ENCODE measurements at places on chromosomes 2 and 18.

DNA sequence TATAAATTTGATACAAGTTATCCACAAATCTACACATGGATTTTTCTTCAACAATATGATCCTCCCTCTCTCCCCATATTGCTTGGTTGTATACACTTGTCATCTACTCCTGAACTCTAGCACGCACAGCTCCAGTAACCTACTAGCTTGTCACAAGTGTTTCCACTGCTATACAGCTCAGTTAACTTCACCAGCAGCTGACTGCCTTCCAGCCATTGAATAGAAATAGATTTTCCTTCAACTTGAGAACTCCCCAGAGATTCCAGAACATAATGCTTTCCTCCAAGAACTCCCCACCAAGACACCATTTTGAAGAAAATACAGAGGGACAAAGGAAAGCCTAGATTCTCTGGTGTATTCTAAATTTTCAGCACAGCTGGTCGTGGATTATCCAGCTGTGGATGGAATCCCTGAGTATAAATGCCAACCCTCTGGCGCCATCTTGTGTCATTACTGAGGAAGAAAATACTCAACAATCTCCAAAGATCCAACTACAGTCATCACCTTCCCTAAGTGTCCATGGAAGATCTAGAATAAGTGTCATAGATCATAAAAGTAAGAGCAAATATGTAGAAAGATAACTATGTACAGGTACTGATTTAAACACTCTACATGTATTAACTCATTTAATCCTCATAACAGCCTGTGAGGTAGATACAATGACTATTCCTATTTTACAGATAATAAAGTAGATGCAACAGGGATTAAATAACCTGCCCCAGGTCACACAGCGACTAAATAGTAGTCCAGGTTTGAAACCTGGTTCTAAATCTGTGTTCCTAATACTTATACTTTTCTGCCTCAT is 156.7 kb downstream of the ARHGAP28 start:
- DNase-seq = peak; percentile 6

DNA sequence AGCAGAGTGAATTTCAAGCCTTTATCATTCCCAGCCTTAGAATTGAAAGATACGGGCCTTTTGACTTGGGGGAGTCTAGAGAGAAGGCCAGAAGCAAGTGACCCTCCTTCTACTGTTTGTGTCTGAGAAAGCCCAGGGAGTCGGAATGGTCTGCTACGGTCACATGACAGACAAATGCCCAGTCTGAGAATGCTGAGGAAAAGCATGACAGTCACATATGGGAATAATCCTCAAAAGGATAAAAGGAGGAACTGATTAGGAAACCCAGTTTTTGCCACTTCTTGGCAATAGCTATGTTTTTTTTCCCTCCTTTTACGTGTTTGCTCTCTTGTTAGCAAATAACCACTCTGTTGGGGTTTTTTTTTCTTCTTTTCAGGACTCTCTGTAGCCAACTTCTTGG is 38.1 kb upstream of the HNRNPA3 start:
- DNase-seq = no peak

DNA sequence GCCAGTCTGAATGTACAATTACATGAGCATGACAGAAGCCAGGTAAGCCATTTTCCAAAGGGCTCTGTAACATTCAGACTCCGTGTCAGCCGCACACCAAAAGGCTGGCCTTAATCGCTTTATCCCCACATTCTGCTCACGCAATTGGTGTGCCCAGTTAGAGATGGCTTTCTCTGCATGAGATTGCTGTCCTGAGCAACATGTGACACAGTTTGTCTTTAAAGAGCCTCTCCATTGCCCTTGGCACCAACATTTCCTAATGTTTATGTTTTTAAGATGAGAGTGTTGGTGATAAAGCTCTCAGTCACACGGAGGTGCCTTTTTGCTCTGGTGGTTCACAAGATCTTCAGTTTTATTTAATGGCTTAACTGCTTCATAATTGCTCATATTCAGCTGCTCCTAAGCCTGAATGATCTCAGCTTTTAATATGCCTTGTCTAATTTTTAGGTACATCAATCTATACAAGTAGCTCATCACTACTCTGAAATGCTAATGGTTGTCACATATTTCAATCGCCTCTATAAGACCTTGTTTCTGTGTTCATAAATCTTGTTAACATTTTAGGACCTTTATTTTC is 164.8 kb upstream of the ACVR2A start:
- no peak for DNase-seq

DNA sequence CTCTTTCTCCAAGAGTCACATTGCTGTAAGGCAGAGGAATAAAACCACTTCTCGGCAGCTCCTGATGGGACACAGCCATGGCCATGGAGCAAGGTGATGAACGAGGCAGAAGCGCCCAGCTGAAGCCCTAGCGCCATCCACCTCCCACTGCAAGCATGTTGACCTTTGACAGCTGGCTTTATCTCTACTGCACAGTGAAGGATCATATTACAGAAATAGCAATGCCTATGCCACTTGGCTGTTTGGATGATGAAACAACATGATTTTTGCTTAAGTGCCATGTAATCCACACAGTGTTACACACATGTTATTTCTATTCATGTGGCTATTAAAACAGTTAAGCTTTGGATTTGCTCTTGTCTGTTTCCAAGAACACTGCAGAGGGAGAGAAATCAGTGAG is 167.7 kb downstream of the VAPA start:
- no peak for DNase-seq

DNA sequence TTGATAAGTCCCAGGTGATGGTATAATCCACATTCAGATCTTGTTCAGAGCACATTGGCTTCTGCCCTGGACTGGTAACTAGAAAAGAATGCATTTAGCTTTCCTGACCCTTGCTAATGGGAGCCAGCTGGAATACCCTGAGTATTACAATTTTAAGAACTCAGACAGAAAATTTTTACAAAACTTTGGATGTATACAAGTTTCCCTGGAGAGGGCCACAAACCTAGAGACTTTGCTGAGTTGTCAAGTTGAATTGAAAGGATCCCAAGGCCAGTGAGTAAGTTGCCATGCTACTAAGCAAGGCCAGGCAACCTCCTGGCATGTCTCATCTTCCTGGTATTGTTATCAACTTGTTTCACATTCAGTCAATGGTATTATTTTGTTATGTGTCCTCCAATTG is 20.0 kb upstream of the NABP1 start:
- DNase-seq = no peak

- DNase-seq = no peak
Measured at GRCh38 chr2:45919160-45919650, 267.7 kb downstream of the PRKCE start.

- DNase-seq = no peak
Measured at GRCh38 chr2:84441036-84441435, 18.0 kb downstream of the SUCLG1 start.

GRCh38 chr18:21955757-21956652 is 213.4 kb upstream of the GATA6 start:
- DNase-seq = peak; percentile 54

DNA sequence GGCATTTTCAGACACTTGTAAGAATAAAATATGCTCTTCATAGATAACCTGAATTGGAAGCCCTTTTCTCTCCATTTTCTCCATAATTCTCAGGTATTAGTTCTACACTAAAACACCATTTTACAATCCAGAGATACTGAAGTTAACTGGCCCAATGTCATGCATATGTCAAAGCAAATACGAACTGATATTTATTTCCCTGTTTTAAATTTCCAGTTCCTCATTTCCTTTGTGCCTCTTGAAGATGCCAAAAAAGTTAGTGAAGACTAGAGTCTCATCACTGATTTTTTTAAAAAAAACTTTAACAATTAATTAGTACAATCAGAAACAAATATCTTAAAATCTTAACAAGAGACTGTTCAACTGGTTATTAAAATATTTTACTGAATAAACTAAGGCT is 52.8 kb upstream of the ITGB6 start:
- DNase-seq = no peak

- DNase-seq = no peak
Measured at GRCh38 chr2:108243566-108243965, 3.8 kb downstream of the SULT1C3 start.

DNA sequence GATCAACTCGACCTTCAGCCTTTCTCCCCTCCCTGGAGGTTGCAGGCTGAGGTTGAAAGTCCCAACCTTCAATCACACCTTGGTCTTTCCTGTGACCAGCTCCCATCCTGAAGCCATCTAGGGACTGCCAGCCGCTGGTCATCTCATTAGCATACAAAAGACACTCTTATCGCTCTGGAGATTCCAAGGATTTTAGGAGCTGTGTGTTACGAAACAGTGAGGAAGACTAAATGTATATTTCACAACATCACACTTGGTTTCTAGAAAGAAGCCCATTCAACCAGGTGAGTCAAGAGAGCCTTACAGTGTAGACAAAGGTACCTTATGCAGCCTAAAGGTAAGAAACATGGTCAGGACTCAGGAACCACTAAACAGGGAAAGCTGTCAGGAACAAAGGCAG is 126.4 kb downstream of the SH3BP4 start:
- DNase-seq = no peak

DNA sequence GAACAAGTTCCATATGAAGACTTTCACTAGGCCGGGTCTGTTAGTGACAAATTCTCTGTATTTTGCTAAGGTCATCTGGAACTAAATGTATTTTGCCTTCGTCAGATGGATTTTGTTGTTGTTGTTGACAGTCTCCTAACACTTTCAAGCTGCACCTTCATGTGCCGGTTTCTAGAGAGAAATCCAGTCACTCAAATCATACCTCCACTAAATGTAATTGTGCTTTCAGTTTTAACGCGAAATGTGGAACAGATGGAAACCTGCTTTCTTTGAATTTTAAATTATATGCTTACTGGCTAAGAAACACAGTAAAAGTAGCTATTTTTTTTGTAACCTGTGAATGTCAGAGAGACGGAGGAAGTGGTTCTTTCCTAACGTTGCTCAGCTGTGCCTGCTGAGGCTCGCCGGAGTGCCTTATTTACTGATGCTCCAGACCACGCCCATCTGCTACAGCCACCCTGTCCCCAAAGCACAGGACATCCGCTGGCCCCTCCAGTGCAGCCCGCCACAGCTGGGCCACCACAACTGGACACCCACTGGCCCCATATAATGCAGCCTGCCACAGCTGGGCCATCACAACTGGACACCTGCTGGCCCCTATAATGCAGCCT is 134.7 kb downstream of the PXDN start:
- no peak for DNase-seq

- DNase-seq = no peak
Measured at GRCh38 chr2:205746420-205746785, 64.1 kb downstream of the NRP2 start.

DNA sequence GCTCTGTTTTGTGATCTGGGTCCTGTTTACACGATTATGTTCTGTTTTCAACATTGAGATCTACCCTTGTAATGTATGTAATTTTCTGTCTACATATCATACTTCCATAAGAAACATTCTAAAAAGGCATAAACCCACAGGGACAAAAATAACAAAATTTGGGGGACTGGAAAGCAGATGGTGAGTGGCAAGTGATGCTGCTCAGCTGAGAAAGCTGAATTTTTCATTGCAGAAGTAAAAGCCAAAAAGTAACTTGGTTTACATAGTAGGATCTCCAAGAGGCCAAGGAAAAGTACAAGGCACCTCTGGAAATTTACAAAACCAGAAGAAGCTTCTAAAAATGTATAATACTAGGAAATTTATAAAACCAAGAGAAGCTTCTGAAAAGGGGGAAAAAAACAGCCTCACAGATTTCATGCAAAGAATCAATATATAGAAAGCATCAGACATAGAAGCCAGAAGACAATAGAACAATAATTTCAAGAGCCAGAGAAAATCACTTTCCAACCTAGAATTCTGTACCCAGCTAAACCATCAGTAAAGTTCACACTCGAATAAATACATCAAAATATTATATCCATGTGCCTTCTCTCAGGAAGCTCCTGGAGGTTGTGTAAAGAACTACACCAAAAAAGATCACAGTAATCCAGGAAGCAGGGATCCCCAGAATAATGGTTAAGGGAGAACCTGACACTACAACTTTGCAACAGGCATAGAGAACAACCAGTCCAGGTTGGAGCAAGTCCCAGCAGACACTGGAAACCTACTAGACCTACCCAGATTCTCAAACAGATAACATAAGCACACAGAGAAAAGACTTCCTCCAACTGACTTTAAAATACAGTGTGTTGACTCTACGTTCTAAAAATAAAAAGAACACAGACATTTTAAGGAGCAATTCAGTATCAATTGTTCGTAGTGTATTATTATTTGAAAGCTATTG is 401.7 kb upstream of the HS6ST1 start:
- DNase-seq = no peak

- DNase-seq = no peak
Measured at GRCh38 chr18:69539404-69539803, 138.7 kb downstream of the DOK6 start.

DNA sequence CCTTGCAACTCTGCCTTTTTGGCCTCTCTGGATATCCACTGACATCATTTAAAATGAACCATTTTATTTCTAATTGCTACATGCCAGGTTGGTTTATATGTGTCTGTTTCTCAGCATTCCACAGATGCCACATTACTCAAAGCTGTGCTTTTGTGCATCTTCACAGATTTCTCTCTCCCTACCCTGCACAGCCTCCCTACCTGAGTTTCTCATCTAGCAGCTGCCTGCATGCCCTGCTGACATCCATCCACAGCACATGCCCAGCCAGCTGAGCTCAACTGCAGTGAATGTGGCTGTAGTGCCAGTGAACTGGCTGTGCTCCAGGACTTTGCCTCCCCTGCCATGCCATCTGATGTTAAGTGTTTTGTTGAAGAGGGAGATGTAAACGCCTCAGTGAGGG is 44.5 kb downstream of the PKP4 start:
- no peak for DNase-seq

DNA sequence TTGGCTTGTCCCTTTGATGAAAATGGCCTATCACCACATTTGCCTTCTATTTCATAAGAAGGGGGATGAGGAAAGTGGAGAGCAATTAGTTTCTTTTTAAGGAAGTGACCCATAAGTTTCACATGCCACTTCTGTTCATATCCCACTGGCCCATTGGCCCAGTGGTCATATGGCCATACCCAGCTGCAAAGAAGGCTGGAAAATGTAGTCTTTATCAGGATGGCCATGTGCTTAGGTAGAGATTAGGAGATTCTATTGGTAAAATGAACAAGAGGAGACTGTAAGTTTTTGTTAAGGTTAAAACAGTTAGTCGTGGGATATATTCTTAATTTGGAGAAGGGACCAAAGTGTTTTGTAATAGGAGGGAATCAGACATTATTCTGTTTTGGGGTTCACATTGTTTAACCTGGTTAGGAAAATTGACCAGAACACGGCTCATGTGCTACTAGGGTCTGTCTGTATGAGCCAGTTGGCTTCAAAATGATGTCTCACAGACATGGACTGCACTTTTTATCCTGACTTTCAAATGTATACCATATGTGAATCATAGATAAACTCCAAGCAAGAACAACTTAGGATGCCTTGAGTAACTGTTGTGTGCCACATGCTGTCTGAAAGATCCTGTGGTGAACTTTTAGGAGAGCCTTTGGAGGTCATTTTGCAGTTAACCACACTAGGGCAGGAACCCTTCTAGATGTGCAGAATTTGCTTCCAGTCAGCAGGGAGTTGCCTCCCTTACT is 17.3 kb downstream of the PLCL1 start:
- DNase-seq = no peak

GRCh38 chr2:178194600-178195389 is 483 bp downstream of the OSBPL6 start:
- peak; percentile 7 for DNase-seq

Measured in stimulated activated CD4-positive, alpha-beta T cell treated with anti-CD3 and anti-CD28 coated beads, Interleukin-12 subunit alpha, Interleukin-12 subunit beta, amount 100 ng/mL, for 48 hours (primary cell).